Activated CD8-positive, alpha-beta memory T cell treated with anti-CD3 and anti-CD28 coated beads for 1 hour (primary cell): ENCODE measurements at places on chromosomes 3 and 15.

- no peak for DNase-seq
Observed at GRCh38 chr3:142716102-142716501, 7.7 kb upstream of the TRPC1 start.

- no peak for DNase-seq
Observed at GRCh38 chr3:40751666-40752065, 226.9 kb downstream of the ZNF621 start.

GRCh38 chr3:106457281-106458180, 588.7 kb upstream of the CBLB start:
- no peak for DNase-seq

DNA sequence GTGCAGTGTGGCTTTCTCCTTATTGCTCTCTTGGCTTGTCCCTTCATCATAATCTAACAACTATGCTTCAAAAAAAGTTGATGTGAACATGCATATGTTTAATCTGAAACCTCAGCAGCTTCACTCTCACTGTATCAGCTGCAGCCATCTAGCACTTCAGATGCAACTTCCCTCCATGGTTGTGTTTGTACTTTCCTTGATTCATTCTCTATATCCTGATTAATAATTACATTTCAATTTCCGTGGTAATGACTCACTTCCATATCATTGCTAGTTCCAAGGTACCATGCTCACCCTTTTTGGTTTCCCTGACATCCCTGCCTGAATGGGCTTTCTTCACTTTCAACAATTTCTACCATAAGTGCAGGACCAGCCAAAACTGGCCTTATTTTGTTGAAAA, 51.2 kb downstream of the MDFIC2 start:
- no peak for DNase-seq

- DNase-seq: peak; percentile 67
Observed at GRCh38 chr3:15269091-15269989, 63.0 kb downstream of the SH3BP5 start.

DNA sequence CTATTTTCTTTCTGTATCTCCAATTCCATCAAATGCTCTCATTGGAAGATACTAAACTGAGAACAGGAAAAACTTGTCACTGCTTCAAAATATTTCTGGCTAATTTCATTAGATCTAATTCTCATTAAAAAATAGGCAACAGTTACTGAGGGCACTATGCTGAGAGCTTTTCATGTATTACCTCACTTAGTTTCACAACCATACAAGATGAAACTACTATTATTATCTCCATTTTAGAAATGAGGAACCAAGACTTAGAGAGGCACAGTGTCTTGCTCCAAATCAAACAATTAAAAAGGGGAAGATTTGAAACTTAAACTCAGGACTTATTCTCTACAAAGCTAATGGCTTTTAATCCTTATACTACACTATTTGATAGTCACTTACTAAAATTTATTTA, 7.2 kb upstream of the OTOL1 start:
- no peak for DNase-seq

- DNase-seq: no peak
Observed at GRCh38 chr15:66651198-66651597, 50.8 kb upstream of the SMAD6 start.

GRCh38 chr15:87591582-87591981, 665.0 kb downstream of the NTRK3 start:
- no peak for DNase-seq

DNA sequence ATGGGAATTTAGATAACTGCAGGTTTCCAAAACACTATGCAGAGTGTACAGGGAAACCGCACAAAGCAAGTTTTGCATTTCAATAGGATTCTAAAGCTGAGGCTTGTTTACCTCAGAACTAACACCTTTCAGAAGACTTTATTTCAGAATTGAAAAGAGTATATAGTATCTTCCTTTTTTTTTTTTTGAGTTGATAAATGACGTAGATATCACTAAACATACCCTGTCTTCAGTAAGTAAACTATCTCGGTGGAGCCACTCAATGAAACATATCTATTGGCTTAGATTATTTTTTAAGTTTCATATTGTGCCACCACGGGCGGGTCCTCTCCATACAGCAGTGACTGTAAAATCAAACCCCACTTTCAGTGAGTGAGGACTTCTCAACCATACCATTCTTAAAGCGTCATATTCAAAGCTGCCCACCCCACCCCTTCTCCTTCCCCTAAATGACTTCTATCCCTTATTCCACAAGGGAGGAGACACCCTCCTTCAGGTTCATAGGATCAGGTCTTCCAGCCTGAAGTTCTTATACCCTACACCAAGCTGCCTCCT, 2.0 kb upstream of the TBL1XR1 start:
- no peak for DNase-seq

DNA sequence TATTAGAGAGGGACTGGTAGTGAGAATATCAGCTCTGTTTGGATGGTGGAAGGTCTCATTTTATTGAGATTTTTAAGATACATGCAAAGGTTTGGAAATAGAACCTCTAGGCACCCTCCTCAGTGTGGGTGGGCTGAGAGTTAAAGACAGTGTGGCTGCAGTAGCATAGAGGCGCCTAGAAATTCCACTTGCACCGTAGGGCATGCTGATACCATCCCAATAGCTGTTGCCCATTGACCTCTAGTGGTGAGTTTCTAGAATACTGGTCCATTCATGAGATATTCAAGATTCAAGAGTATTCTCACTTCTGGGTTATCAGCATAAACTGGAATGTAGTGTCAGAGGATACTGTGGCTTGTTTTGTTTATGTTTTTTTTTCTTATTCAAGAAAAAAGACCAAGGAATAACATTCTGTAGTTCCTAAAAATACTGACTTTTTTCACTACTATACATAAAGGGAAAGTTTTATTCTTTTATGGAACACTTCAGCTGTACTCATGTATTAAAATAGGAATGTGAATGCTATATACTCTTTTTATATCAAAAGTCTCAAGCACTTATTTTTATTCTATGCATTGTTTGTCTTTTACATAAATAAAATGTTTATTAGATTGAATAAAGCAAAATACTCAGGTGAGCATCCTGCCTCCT, 87.2 kb downstream of the TGFBR2 start:
- DNase-seq: peak; percentile 12
